ENCODE measurements at places on chromosomes 7 and 10.

DNA sequence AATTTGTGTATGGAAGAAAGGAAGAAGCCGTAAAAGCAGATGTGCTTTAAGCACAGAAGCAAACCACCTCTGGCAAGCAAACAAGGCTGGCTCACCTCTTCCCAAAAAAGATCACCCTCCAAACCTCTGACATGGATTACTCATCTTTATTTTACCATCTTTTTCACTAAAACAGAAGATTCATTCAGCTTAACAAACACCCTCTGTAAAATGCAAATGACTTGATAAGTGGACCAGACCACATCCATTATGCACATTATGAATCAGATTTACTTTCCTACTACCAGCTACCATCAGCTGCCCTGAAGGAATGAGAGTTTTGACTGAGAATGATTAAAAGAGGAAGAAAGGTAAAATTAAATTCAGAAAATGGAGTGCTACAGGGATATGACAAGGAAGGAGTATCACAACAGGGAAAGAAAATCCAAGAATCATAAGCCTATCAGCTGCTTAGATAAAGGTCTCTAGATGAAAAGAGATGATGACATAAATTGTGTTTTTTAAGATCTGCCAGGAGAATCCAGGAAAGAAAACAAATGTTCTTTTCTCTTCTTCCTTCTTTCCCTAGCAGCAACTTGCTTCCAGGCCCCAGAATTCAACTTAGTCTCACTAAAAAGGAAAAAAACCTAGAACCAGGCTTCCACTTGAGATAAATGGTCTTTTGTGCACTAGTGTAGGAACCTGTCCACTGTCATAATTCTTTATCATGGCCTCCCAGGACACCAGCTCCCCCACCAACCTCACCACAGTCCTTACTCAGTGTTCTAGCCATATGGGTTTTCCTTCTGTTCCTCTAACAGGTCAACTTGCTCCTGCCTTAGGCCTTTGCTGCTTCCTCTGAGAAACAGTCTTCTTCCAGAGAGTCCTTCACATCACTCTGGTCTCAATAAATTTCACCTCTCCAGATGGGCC lies 47.4 kb downstream of the JAZF1 start:
- DNase-seq, result no peak

GRCh38 chr10:113605268-113605978 lies 52.6 kb downstream of the HABP2 start:
- DNase-seq, result no peak

- no peak for DNase-seq
Measured at GRCh38 chr10:49541762-49542161, 2.8 kb upstream of the ERCC6 start.

GRCh38 chr7:32217341-32218153 lies 147.3 kb upstream of the PDE1C start:
- no peak for DNase-seq

DNA sequence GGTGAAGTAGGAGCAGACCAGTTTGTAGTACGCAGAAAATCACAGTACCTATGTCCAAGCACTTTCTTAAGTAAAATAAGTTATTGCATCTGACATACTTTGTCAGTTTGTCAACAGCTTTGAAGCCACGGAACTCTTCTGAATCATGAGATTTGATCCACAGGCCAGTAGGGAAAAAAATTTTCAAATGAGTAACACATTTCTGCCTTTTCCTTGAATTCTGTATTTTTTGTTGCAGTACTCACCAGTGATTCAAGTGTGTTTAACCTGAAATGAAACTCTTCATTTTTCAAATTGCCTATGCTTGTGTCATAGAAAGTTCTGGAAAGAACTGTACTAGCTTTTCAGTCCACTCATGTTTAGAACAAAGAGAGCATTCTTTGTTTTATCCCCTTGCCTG lies 337.7 kb downstream of the GATA3 start:
- DNase-seq, result no peak

DNA sequence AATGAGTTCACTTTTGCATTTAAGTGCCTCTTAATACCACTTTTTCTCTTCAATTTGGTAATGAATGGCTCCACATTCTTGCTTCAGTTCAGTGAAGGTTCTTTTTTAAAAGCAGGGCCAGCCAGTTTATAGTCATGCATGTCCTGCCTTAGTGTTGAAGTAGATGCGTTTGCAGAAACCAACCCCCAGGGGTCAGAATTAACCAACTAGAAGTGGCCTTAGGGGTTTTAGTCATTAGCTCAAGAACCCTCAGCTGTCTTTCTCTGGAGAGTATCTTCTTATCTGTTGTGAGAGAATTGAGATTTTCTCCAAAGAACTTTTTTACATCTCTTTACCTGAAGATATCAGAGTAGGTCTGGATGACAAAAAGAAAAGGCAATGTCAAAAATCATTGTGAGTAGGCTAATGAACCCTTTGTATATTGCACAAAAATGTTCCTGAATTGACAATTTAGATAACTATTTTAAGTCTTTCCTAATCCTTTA lies 82.2 kb downstream of the PIK3CG start:
- DNase-seq, result no peak

DNA sequence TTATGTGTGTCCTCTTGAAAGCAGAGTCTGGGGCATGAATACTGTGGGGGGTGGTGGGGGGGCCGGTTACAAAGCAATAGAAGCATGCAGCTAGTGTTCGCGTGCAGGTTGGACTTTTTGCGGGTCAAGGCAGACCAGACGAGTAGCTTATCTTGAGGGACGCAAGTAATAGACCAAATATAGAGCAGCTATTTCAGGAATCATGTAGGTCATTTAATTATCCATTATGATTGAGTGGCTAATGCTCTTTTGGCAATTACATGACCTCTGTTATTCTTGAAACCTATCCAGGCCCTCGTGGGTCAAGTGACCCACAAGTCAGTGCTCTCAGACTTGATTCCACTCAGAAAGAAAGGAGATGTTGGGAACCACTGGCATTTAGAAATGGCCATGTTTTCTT lies 93.0 kb downstream of the BTRC start:
- DNase-seq, result no peak

DNA sequence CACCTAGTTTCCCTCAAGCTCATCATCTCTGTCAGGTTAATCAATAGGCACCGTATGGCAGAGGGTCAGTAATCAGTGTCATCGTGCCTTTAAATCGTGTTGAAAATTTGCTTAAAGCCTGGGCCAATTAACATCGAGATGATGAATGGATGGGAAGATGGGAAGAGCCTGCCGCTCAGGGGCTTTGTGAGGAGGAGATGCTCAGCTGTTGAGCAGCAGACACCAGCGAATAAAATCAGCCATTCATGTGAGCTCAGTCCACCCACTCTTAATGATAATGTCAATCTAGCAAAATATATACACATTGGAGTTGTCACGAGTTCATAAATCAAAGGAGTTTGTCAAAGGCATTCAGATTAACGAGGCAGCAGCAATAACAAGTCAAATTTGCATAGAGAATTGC lies 97.7 kb downstream of the BTRC start:
- no peak for DNase-seq

GRCh38 chr7:11665357-11665756 lies 166.6 kb downstream of the THSD7A start:
- no peak for DNase-seq

DNA sequence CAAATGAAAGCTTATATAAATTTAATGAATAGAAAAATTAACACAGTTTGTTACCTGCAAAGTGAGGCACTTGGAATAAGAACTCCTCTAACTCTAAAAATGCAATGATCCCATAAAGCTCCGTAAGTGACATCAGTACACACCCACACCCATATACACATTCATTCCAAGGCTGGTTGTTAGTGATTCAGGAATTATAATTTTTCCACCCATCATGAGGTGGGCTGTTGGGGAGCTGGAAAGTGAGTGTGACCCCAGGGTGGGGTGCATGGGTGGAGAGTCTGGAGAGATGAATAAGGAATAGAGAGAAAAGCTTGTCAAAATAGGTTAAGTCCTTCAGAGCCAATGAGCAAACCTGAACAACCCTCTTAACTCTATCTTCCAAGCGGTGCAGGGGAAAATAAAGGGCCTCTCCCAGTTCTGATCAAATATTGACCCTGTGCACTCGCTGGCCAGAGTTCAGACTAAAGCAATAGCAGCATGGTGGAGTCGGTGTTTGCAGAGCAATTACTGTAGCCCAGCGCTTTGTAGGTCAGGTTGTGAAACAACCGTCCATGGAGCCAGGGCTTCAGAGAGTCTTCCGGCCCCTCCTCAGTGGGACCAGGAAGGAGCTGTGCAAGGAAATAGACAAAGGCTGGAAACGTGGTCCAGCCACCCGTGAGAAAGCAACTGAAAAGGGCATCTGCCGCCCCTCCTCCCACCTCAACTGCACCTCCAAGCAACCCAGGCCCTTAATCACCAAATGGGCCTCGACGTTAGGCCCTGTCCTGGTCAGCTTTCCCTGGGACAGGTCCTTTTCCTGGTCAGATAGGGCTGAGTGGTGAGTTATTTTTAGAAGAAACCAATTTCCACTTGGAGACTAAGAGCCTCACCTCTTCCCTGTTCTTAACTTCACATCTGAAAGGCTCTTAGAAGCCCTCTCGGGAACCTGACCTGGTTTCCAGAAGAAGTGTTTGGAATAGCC lies 61.2 kb downstream of the SH3PXD2A start:
- DNase-seq, result no peak

DNA sequence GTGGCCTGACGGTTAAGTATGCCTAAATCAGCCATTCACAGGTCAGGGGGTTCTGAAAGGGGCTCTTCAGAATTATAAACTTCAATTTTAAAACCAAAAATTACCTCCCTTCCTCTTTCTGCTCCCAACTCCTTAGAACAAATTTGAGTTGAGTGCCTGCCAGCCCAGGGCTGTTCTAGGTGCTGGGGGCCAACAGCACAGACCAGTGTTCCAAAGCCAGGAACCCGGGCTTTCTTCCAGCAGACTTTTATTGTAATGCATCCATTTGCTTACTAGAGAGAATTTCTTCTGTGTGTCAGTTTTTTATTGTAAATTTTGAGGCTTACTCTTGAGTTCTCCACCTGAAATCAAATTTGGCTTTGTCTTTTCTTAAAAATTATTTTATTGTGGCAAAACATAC lies 238.5 kb downstream of the CACNB2 start:
- DNase-seq, result no peak

- no peak for DNase-seq
Measured at GRCh38 chr7:157896774-157897555, 560.2 kb downstream of the DNAJB6 start.

DNA sequence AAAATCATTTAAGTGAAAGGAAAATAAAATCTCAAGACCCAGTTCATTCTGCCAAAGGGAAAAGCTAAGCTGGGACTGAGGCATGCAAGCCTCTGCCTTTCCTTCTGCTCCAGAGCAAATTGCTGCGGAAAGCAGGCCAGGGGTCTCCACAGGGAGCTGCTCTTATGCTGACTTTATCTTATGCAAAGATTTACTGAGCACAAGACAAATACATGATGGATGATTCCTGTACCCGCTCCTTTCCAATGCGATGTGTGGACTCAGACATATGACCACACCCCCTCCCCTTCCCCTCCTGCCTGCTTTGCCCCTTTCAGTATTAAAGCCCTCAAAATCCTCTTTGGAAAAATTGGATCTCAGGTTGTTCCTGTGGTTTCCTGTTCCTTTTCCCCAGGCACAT lies 74.2 kb upstream of the INSIG1 start:
- no peak for DNase-seq

DNA sequence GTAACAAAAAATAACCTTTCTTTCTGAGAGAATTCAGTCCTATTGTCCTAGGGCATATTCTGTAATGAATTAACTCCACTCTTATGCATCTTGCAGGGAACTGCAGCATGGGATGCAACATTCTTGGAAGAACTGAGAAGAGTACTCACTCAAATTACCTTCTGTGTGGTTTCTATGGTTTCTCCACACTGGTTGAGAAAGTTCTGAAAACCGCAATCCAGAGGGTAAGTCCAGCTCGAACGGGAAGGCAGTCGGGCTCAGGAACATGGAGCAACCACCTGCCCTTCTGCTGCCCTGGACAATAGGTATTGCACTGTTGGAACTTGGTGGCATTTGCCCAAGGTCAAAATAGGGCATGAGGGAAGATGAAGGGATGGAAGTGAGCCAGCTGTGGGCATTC lies 59.6 kb upstream of the CDK13 start:
- no peak for DNase-seq

- no peak for DNase-seq
Measured at GRCh38 chr10:86046845-86047460, 319.6 kb downstream of the GRID1 start.

DNA sequence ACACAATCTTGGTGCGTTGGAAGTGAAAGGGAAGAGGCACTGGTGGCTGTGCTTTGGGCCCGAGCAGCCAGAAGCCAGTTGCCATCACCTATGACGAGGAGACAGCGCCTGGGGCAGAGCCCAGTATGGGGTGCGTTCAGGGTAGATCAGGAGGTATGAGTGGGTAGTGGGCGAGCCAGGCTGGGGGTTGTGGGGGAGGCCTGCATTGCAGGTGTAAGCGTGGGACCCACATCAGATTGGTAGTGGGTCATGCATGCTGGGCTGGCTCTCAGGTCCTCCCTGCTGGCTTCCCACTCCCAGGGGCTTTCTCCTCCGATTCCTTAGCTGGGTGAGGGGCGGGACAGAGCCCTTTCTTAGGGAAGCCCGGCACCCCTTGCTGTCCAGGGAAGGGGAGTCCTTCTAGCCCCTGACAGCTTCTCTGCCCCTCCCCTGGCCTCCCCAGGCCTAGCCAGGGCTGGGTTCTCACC lies 445 bp upstream of the PVRIG start:
- DNase-seq, result no peak

DNA sequence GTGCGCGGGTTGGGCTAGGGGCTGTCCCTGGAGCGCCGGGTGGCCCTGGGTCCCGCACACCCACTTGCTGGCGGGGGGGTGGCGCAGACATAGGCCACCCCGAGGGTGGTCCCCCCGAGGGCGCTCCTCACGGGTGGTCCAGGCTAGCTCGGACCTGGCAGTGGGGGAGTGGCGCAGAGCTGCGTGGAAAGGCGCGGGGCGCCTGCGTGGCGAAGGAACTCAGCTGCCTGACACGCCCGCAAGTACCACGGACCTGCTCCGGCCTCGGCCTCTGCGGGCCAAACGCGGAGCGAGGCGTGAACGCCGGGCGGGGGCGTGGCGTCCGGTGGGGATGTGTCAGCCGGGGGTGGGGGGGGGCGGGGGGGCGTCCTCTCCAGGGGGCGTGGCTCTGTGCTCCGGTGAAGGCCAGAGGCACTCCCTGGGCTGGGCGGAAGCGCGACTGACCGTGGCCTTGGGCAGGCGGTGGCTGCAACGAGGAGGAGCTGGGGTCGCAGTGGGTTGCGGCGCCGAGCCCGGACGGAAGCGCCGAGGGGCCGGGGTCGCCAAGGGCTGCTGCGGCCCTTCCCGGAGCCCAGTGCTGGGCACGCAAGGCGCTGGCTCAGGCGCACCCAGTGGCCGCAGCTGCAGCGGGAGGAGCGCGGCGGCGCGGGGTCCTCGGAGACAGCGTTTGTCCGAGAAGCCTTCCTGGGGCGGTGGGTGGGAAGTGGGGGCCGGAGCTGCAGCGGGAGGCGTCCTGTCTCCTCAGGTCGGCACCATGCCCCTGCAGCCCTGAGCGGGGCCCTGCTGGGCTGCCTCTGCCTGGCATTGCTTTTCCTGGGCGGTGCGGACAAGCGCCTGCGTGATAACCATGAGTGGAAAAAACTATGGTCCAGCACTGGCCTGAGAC lies 58.9 kb upstream of the NUPR2 start:
- no peak for DNase-seq

DNA sequence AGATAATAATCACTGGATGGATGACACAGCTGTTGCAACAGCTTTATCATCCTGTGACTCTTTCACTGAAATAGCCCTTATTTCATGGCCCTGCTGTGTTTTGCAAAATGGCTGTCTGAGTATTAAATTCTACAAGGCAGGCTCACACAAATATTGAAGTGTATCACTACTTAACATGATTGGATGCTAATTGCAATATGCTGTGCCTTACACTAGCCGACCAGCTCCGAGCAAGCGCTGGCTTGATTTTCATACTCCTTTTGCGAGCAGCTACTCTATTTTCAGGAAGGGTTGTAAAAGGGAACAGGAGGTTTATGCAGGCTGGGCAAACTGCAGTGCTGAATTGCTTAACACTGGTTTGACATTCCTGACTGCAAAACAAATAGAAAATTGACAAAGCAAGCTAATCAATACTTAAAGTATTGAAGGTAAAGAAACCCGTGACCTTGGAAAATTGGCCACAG lies 121.6 kb downstream of the CACNB2 start:
- no peak for DNase-seq
